ENCODE measurements at places on chromosomes 13 and 19.

GRCh38 chr19:55091126-55091910, 15.6 kb downstream of the EPS8L1 start:
- no peak for DNase-seq

- no peak for DNase-seq
These were observed 12.5 kb downstream of the SAFB start for GRCh38 chr19:5635427-5635826.

DNA sequence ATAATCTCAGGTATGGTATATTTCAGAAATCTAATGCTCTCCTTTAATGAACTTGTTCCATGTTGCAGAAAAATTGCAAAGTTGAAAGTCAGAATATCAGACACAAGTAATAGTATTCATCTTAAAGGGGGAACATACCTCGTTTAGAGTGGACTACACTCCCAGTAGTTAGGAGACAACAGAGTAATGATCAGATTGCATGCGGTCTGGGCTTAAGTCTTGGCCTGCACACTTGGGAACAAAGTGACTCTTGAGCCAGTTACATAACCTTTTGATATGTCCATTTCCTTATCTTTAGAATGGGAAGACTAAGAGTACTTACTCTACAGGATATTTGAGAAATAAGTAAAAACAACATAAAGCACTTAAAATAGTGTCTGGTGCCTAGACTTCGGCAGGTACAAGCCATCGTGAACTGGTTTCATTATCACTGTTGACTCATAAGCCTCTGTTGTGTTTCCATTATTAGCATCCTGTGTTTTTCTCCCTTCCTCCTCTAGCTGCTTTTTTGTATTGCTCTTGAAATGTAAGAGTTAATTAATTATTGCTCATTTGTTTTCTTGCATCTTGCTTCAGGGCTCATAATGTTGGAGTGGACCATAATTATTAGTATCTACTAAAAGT, 53.0 kb downstream of the DPY19L3 start:
- DNase-seq, result no peak

DNA sequence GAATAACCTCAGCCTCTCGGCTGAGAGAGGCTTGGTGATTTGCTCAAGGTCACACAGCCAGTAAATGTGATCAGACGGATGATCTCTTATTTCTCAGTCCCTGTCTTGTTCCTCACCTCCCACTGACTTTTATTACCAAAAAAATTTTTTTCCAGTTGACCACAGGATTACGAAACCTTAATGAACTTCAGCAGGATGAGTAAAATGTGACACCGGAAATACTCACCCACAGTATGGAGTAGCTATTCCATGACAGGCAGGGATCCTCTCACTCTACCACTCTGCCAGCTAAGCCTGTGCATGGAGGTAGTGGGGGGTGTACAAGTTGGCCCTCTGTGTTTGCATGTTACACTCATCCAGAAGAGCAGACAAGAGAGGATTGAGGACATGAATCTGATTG, 916.4 kb downstream of the UQCRFS1 start:
- no peak for DNase-seq

- DNase-seq, result no peak
These were observed 4.4 kb upstream of the PLEKHF1 start for GRCh38 chr19:29660835-29661234.

Measured in activated gamma-delta T cell (primary cell).